ENCODE measurements at places on chromosomes 2 and 18.
A peak's percentile ranks its signal among the peaks of the same experiment; 100 is the strongest.

- DNase-seq: no peak
Measured at GRCh38 chr2:114940785-114941458, 498.5 kb downstream of the DPP10 start.

DNA sequence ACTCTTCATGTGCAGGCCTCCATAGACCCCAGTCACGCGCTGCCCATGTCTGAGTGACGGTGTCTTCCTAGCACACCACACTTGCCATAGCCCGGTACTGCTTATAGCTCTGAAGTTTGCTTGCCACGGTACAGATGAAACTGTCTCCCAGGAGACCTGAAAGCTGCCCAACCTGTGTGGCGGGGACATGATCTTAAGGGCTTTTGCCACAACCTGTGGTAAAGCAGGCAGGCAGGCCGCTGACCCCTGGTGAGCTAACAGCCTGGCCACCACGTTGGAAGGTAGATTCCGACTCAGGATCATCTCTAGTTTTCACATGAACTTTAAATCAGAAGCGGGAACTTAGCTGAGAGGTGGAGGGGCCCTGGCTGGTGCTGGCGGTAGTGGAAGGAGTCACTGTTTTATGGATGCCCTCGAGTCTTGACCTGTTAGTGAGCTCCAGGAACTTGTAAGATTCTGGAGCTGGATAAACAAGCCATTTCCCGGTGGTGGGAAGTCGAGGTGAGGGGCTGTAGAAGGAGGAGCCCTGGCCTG lies 153.3 kb downstream of the ZNF236 start:
- DNase-seq: no peak

- no peak for DNase-seq
Measured at GRCh38 chr2:108390340-108390739, 12.6 kb downstream of the SULT1C4 start.

DNA sequence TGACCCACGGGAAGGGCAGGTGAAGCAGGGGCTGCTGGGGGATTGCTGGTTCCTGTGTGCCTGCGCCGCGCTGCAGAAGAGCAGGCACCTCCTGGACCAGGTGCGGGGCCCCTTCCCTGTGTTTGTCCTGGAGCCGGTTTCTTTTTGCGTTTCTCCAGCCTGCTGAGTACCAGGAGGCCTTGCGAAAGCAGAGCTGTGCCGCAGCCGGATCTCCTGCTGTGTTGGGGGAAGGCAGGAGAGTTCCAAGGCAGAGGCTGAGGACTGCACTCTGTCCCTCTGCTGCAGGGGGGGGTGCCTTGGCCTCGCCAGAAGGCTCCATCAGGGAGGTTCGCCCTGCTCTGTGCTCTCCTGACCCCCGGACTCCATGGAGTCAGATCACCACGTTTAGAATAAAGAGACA lies 2.8 kb downstream of the CAPN10 start:
- DNase-seq: no peak

DNA sequence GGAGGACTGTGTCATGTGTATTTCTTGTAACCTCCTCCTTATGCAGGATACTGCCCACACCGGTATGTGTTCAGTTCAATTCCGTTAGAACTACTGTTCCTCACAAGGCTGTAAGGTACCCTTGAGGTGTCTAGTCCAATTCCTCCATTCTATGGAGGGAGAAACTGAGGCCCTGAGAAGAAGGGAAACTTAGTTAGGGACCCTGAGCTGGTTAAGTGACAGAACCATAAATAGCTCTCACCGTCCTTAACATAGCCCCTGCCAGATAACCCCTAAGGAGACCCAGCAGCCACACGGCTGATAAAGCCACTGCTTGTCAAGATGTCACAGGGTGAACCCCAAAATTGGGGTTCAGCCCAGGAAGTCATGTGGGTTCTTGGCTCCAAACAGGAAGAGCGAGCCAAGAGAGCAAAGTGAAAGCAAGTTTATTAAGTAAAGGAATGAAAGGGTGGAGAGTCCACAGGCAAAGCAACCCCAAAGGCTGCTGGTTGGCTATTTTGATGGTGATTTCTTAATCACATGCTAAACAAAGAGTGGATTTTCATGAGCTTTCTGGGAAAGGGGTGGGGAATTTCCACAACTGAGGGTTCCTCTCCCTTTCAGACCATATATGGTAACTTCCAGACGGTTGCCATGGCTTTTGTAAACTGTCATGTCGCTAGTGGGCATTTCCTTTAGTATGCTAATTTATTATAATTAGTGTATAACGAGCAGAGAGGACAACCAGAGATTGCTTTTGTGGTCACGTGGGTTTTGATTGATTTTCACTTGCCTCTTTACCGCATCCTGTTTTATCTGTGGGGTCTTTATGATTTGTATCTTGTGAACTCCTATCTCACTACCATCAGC lies 83.4 kb upstream of the RTN4 start:
- peak; percentile 80 for DNase-seq

DNA sequence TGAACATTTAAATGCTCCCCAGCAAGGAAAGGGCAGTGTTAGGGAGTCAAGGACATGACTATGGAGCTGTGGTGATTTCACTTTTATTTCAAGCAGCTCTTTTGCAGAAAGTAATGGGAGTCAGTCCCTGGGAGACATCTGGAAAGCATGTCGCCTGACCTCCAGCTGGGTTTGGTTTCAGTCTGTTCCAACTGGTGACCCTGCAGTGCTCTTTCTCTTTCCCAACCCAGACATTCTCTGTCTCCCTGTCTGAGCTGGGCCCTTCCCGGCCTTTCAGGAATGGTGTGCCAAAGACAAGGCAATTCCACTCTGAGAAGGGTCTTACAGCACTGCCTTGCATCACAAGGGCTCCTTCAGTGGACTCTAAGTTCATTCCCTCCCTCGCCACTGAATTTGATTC lies 323.2 kb downstream of the OSR1 start:
- no peak for DNase-seq

DNA sequence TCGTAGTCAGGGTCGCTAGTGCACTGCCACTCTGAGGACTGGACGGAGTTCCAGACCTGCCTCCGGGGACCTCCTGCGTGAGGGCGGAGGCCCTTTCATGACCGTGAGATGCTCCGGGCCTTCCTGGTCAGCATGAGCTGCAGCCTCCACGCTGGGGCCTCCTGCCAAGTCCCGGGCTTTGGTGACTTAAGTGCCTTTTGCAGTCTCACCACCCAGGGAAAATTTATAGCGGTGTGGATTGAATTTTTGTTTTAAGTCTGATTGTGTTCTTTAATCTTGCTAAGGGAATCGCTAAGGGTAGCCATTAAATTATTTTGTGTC lies 33.6 kb downstream of the CHRNA1 start:
- DNase-seq: no peak

DNA sequence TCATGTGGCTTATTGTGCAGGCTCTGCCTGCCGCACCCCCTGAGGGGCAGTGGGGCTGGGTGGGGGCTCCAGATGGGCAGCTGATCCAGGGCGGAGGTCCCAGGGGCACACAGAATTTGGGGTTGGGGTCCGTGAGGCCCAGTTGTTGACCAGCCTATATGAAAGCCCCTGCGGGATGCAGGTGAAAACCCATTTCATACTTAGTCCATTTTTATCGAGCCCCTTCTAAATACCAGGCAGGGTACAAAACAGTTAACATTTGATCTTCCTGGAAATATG lies 30.6 kb downstream of the MYO7B start:
- DNase-seq: no peak

GRCh38 chr2:58950795-58951462 lies 709.8 kb upstream of the FANCL start:
- no peak for DNase-seq

- DNase-seq: no peak
Measured at GRCh38 chr2:127818241-127818640, 7.3 kb upstream of the WDR33 start.

DNA sequence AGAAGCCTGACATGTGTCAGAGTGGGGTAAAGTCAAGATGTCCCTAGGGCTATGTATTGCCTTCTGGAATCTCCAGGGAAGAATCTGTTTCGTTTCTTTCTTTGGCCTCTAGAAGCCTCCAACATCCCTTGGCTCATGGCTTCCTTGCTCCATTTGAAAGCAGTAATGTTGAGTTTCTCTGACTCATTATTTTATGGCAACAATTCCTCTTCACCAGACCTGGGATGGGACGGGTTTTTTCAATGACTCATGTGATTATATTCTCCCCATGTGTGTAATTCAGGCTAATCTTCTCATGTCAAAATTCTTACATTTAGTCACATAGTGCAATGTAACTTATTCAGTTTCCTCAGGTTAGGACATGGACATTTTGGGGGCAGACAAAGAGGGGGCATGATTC lies 1038.6 kb downstream of the CBLN2 start:
- DNase-seq: no peak

- no peak for DNase-seq
Measured at GRCh38 chr2:147873859-147874483, 29.1 kb downstream of the ACVR2A start.

GRCh38 chr2:180621941-180622918 lies 358.2 kb upstream of the UBE2E3 start:
- DNase-seq: no peak

DNA sequence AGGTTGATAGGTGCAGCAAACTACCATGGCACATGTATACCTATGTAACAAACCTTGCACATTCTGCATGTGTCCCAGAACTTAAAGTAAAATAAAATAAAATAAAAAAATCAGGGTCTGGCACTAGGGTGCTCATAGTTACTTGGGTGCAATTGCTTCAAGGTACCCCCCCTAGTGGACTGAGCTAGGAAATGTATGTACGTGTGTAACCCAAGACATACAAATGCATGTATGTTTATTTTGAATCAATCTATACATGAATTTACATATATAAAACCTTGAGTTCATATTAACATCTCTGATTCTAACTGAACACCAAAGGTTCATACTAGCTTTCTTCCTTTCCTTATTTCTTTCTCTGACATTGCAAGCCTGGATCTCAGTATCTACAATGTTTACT lies 51.5 kb downstream of the USP37 start:
- DNase-seq: peak; percentile 45

GRCh38 chr2:75292826-75293225 lies 93.5 kb upstream of the TACR1 start:
- no peak for DNase-seq

- no peak for DNase-seq
Measured at GRCh38 chr2:108579623-108580022, 45.4 kb downstream of the LIMS1 start.

- no peak for DNase-seq
Measured at GRCh38 chr18:50030146-50030545, 164.8 kb downstream of the MYO5B start.

DNA sequence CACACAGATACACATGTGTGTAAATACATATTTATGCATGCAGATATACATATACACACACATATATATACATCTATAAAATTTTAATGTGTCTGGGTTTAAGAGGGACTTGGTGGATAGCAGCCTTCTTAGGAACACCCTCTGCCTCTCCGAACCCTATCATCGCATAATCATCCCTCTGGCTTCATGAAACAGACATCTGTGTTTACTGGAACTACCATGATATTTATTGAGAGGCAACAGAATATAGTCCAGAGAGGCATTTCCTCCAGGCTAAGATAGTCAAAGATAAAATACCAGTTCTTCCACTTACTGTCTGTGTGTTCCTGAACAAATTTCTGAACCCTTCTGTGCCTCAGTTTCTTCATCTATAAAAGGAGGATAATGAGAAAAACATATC lies 239.0 kb upstream of the FANCL start:
- no peak for DNase-seq

- DNase-seq: peak; percentile 47
Measured at GRCh38 chr2:96869822-96870625, at the start of gene SEMA4C. Gene SEMA4C, minus strand, starts transcription at chr2:96870080. Its CDS starts 2,194 bp downstream, at chr2:96867886.

DNA sequence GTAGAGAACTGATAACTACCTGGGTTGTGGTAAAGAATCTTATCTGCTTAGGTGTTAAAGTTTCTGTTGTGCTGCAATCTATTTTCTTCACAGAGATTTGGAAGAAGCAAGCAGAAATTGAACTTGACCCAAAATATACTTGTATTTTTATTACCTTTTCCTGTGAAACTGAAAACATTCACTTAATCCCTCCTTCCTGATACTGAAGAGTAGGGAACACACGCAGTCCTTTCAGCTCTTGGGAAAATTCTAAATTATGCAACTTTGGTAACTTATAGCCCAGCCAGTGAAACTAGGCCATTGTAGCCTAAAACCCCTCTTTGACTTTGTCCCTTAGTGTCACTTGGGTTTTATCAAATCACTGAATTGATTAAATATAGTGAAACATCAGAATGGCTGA lies 128.4 kb upstream of the MEIS1 start:
- no peak for DNase-seq

- DNase-seq: no peak
Measured at GRCh38 chr2:51990684-51991083, 958.8 kb upstream of the NRXN1 start.

DNA sequence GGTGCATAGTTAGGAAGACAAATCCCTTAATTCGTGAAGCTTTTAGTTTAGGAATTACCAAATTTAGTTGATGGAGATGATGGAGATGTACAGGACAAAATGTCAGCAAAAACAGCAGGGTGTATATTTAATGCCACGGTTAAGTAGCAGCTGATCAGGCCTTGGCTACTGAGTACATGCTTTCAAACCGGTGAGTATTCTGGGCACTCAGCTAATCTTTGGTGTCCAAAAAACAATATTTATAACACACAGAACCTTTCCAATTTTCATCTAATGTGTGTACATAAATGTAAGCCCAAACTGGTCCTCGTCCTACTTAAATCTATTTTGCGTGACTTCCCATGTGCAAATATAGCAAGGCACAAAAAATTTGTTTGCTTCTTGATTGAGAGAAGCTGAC lies 703.4 kb upstream of the LINC00305 start:
- no peak for DNase-seq

DNA sequence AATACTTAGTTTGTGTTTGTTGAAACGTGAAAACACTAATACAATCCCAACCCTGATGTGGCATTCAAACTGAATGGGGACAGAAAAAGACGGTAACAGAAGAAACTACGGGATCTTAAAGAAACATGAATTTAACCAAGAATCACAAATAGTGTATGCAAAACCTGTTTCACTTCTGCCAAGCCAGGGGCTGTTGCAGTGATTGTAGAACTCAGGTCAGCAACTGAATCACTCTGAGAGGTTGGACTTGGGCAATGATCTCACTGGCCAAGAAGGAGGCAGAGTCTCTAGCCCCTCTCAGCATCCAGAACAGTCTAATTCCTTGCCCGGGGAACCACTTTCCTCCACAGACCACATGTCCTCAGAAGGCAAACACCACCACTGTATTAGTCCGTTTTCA lies 54.9 kb upstream of the CRIM1 start:
- no peak for DNase-seq

GRCh38 chr2:226333388-226333787 lies 466.2 kb downstream of the IRS1 start:
- no peak for DNase-seq
